ENCODE measurements at places on chromosomes 11 and 22.

DNA sequence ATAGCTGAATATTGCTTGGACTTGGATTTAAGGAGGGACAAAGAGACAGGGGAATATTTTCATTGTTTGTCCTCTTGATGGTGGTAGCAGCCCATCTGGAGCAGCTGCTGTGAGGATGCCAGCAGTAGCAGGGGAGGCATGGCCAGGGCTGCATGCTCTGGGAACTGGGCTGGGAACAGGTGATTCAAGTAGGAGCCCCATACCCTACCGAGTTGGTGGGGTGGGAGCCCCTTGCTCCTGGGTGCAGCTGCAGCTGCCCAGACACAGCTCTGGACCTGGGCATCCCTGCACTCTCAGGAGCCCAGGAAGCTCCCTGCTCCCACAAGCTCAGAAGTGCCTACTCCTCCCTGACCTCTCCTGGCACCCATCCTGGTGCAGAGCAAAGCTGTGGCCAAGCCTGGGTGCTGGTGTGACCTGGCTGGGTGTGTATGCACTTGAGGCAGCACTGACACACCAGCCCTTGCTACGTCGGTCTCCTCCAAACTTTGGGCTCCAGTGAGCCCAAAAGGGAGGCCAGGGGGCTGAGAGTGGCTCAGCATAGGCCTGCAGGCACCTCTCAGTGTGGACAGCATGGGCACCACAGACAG lies 341.8 kb upstream of the CCDC179 start:
- no peak for DNase-seq

- no peak for DNase-seq
These were observed 12.6 kb upstream of the SSTR3 start for GRCh38 chr22:37224757-37225420.

GRCh38 chr11:69545976-69546617 lies 64.6 kb downstream of the LINC01488 start:
- no peak for DNase-seq

DNA sequence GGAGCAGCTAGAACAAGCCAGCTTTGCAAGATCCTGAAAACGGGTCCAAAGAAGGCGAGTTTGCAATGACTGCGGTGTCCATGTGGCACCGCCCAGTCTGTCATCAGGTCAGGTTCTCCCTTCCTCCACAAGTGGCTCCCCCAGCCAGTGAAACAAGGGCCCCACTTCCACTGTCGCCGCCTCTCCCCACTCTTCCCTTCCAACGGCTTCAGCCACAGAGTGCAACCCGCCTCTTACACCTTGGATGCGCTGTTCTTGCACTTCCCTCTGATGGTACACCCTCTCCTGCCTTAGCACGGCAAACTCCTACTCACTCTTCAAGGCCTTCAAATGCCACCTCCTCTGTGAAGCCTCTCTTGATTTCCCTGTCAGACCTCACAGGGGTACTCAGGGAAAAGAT lies 10.8 kb upstream of the TCF20 start:
- no peak for DNase-seq

DNA sequence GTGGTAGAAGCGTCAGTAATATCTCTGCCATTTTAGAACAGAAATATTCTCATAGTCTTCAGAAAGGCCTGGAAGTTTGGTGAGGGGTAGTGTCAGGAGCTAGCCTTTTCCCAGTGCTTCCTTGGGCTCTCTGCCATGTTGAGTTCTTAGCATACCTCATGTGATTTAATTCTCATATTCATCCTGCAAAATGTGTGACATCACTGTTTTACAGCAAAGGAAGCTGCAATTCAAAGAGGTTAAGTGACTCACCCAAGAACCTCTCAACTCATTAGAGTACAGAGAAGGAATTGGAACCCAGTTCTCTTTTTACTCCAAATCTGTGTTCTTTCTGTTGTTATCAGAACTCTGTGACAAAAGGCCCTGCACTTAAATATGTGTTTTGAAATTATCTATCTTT lies 72.1 kb downstream of the RNF169 start:
- peak; percentile 17 for DNase-seq

GRCh38 chr11:92703449-92703830 lies 266.0 kb upstream of the MTNR1B start:
- no peak for DNase-seq

DNA sequence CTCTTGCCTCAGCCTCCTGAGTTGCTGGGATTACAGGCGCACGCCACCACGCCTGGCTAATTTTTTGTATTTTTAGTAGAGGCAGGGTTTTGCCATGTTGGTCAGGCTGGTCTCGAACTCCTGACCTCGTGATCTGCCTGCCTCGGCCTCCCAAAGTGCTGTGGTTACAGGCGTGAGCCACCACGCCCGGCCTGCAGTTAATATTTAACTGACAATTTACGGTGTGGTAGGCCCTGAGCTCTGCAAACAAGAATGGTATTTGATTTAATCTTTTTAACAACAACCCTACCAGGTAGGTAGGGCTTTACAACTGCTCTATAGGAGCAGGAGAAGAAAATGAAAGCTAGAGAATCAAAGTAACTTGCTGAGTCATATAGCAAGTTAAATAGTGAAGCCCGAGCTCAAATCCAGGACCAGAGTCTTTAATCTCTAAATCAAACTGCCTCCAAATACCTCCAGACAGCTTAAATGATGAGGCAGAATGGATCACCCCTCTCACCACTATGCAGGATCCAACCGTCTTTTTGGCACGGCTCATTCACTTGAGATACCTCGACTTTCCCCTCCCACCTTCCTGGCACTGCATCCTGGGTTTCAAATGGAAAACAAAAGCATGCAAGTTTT lies 9.4 kb downstream of the UEVLD start:
- DNase-seq: no peak

- no peak for DNase-seq
These were observed 27.3 kb downstream of the FAM168A start for GRCh38 chr11:73570415-73571114.

- DNase-seq: no peak
These were observed 319.3 kb upstream of the NARS2 start for GRCh38 chr11:78893996-78894395.

DNA sequence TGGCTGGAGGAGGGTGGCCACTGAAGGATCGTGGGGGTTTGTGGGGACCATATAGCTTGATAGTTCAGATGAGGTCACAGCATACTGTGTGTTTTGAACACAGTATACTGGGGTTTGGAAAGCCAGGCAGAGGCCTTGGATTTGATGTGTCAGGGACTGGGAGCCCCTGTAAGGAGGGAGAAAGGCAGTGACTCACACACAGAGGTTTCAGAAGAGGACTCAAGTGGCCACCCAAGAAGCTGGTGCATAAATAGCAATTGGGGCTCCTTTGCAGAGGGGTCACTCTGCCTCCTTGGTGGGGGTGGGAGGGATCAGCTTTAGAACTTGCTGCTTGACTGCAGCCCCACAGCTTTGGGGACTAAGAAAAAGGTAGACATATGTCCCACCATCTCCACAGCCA lies 39.3 kb downstream of the SLC5A1 start:
- DNase-seq: no peak

- no peak for DNase-seq
These were observed 3.3 kb downstream of the TSPAN4 start for GRCh38 chr11:845872-846495.

DNA sequence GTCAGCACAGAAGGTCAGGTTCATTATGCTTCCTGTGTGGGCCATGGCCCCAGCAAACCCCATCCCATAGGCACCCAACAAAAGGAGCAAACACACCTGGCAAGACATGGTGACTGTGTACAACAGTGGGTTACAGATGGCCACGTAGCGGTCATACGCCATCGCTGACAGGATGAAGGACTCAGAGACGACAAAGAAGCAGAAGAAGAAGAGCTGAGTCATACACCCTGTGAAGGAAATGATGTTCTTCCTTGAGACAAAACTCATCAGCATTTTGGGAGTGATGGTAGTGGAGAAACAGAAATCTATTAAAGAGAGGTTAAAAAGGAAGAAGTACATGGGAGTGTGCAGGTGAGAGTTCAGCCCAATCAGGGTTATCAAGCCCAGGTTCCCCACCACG lies 309 bp downstream of the OR8B12 start:
- DNase-seq: no peak

DNA sequence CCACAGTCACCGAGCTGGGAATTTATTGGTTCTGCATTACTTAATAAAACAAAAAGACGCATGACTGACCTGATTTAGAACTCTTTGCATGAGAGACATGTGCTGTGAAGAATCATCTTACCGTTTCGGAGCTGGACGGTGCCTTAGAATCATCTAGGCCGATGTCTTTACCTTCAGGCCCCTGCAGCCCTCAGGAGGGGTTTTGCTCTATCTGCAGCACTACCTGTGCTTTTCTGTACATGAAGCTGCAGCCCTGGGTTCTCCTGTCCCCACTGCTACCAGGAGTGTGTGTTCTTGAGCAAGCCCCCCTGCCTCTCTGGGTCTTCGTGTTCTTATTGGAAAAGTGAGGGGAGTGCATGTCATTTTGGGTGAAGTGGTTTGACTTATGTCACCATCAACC lies 94.0 kb upstream of the OR4B1 start:
- DNase-seq: no peak

GRCh38 chr11:46491661-46492330 lies 100.2 kb upstream of the CHRM4 start:
- no peak for DNase-seq

GRCh38 chr11:102955624-102956023 lies at the start of gene MMP13:
Gene MMP13 (minus strand): TSS chr11:102955732. CDS start chr11:102955705, 27 bp downstream.
- DNase-seq: no peak

GRCh38 chr11:73227571-73228211 lies 9.6 kb downstream of the P2RY2 start:
- no peak for DNase-seq

DNA sequence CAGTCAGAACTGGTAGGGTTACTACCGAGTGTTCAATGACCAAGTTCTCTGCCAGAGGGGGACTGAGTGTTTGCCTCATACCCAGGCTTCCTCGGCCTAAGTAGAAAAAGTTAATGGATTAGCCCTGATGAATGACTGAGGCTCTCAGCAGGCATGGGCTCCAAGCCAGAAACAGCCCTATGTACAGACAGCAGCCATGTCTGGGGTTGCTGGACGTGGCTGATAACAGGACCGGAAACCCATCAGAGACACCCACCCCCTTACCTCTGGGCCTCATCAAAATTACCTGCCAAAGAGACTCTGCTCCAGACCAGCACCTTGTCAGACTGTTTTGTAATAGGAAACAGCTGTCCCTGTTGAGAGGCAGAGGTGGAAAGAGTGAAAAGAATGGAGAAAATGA lies 351.4 kb downstream of the ETS1 start:
- DNase-seq: no peak

DNA sequence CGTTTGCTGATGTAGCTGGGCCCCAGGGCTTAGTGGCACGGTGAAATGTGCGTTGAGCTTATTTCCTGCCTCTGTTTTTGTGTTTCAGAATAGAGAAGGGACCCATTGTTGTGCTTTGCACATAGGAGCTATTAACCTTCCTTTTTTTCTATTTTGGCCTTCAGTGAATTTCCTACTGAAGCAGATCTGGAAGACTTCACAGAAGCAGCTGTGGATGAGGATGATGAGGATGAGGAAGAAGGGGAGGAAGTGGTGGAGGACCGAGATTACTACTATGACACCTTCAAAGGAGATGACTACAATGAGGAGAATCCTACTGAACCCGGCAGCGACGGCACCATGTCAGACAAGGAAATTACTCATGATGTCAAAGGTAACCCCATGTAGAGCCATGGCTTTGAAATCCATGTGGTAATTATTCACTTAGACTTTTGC lies 37.4 kb upstream of the ST14 start:
- DNase-seq: peak; percentile 32

DNA sequence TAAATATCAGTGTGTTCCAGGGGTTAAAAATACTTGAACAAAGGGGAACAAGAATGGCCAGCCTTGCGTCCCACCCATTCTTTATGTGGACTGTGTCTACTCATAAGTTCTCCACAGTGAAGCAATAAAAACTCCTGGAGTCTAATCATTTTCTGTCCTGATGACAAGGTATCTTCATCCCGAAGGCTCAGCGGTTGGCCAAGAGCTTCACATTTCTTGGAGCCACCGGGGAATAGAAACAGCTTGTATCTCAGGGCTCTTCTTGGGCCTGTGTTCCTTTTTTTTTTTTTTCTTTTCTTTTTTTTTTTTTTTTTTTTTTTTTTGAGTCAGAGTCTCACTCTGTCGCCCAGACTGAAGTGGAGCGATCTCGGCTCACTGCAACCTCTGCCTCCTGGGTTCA lies 36.8 kb upstream of the ADORA2A start:
- DNase-seq: peak; percentile 27

DNA sequence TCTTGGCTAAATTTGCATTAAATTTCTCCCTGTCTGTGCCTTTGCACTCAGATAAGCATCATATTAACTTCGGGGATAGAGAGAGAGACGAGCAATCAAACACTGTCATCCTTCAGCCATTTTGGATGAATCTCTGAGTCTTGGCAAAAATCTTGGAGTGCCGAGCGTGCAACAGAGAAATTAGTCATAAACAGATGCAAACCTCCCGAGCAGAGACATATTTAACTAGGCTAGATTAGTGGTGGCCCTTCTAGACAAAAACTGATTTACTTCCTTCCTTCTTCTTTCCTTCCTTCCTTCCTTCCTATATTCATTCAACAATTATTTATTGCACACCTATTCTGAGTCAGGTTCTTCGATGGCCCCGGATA lies 114.4 kb upstream of the BLID start:
- no peak for DNase-seq

- peak; percentile 46 for DNase-seq
These were observed 8.6 kb upstream of the GTSE1 start for GRCh38 chr22:46287873-46288751.
